ENCODE measurements at places on chromosomes 3 and 15.
A peak's percentile ranks its signal among the peaks of the same experiment; 100 is the strongest.

- DNase-seq: no peak
Measured at GRCh38 chr3:153414982-153415381, 253.0 kb downstream of the RAP2B start.

GRCh38 chr3:42666022-42666421 lies 12.5 kb downstream of the ZBTB47 start:
- DNase-seq: no peak

DNA sequence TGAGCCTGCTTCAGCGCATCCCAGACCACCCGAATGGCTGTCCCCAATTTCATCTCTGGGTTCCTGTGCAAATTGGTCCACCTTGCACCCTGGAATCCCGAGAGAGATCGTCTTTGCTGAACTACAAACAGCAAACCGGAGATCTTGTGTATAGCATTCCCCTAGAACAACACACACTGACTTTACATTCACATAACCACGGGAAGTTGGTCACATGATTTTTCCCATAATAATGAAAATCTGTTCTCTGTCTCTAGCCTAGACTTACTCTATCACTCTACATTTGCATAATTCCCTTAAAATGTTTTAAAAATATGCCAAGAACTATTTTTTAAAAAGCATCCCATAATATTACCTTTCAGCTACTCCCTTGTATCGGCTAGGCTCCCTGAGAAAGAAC lies 34.6 kb downstream of the CTSH start:
- DNase-seq: no peak

DNA sequence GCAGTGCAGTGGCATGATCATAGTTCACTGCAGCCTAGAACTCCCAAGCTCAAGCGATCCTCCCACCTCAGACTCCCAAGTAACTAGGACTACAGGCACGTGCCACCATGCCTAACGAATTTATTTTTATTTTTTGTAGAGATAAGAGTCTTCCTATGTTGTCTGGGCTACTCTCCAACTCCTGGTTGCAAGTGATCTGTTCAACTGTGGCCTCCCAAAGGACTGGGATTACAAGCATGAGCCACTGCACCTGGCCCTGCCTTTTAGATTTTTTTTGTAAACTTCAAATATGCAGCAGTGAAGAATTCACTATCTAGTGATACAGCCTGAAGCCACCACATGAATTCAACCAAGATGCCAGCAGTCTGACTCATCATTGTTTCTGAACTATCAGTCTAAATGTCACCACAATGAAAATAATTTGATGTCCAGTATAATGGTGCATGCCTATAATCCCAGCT lies 32.7 kb downstream of the UBXN7 start:
- DNase-seq: no peak

DNA sequence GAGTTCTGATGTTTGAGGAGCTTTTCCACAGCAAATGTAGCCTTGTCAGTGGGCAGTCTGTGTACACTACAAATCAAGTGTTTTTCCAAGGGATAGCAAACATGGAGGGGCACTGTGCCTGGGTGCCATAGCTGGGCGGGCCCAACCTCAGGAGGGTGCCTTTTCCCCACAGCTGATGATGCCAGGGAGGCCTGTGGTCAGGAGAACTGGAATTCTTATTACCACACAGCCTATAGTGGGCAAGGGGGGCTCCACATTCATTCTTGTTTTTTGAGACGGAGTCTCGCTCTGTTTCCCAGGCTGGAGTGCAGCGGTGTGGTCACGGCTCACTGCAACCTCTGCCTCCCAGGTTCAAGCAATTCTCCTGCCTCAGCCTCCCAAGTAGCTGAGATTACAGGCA lies 41.8 kb downstream of the SYNM start:
- DNase-seq: no peak

DNA sequence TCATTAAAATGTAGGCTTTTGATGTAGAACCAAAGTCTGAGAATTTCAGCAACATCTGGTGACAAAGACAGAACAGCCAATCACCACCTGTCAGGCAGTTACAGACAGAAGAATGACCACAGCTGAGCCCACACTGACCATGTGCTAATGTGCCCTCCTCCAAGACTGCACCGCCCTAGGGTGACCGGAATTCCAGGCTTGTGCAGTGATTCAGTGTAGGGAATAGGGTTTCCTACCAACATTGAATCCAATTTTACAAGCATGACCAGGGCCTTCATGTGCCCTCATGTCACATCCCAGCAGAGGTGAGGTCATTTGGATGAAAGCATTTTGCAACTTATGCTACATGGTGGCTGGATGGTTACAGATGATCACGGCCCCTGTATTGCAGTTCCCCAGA lies 412.5 kb downstream of the SOX2 start:
- no peak for DNase-seq

DNA sequence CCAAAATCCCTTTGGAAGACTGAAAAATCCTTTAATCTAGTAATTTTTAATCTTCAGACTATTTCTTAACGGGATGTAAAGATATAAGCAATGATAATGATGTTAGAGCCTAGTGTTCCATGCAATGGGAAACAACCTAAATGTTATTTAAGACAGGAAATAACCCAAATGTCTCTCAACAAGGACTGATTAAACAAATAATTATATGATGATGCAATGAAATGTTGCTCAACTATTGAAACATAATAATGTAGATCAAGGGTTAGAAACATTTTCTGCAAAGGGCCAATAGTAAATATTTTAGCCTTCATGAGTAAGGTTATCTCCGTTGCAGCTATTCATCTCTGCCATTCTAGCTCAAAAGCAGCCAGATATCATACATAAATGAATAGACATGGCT lies 275.4 kb downstream of the NEK10 start:
- no peak for DNase-seq

DNA sequence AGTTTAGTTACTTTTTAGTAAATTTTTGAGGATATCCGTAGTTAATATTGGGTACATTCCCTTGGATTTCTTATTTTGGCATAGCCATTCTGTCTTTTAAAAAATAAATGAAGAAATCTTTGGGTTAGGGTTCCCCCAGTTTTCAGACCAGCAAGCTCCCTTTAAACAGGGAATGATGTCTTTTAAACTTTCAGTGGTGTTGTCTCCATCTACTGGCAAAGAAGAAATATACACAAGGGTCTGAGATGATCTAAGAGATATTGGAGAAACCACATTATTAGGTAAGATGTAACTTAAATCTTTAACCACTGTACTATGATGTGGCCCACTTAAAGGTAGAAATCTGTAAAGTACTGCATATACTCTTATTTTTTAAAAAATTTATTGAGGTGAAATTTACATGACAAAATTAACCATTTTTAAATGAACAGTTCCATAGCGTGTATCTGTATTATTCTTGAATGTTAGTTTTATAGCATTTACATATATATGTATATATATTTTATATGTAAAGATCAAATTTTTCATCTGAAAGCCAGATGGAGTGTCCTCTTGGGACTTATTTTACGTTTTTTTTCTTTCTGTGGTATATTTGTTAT lies 35.1 kb upstream of the EIF3J start:
- no peak for DNase-seq

DNA sequence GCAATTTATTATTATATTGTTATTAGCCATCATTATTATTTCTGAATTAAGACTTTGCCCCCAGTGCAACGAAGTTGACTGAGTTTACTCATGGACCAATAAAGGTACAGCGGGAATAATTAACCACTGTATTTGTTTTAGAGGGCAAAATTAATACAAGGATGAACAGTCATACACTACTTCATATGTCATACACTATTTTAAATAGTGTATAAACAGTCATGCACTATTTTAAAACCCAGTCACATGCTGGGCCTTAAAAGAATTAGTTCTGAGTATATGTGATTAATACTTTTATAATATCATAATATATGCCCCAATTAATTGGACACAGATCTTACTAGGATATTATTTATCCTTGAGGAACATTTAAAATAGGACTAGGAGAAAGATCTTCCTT lies 125.3 kb upstream of the NANOGP8 start:
- DNase-seq: no peak

DNA sequence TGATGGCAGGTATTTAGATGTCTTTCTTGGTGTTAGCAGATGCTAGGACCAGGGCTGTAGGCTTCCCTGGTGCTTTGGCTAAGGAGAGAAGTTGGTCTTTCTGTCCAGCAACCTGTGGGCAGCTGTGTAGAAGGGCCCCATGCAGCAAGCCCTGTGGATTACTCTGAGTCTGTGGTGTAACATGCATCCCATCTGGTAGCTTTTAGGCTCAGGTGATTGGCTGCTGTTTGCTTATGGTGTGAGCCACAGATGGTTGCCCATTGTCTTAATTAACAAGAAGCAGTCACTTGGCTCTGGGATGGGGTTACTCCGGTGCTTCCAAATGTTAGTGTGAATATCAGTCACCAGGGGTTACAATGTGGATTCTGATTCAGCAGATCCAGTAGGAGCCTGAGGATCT lies 368.6 kb upstream of the C2CD4B start:
- DNase-seq: no peak

- DNase-seq: peak; percentile 99
Measured at GRCh38 chr3:9397332-9397905, at the start of gene SETD5. Gene SETD5 (plus strand): TSS chr3:9397615. CDS start chr3:9428939, 31,324 bp downstream.

- no peak for DNase-seq
Measured at GRCh38 chr3:131735116-131735515, 232.3 kb upstream of the MRPL3 start.

GRCh38 chr3:186124592-186124991 lies 15.7 kb upstream of the ETV5 start:
- DNase-seq: no peak

DNA sequence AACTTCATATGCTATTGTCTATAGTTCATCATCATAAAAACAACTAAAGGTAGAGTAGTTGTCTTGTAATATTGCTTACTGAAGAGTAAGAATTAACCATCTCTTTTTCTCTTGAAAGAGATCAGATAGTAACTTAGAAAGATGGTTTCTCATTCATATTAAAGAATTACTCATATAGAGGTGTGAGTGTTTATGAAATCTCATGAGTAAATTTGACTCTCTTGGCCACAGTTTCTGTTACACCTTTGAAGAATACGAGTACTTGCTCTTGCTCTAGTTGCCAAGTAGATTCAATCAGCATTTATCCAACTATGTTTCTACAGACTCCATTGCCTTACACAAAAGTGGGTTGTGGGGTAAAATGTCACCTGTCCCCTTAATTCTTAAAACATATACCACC lies 247.4 kb upstream of the MANF start:
- no peak for DNase-seq

DNA sequence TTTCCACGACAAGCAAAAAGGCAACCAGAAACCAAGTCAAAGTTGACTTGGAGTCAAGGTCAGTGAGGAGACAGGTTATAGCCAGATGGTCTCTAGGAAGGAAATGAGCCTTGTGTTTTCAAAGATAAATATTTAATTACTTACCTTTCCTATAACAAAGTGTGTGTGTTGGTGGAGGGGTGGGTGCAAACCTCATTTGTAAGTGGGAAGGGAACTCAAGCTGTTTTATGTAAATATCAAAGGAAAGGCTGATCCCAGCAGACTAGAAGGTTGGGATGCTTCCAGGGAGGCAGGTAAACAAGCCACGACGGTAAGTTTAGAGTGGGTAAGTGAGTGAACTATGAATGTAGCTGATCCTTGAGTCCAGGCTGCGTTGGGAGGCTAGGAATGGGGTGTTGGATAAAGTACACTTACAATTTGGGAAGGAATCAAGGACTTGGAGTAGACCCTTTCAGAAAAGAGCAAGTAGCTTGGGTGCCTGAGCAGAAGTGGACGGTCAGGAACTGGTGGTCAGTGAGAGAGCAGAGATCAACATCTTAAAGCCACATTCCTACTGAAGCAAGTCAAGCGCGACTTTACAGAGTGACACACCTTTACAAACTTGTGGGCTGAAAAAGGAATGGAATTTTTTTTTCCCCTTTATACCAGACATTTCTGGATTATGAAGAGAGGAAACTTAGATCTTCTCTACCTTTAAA lies 82.0 kb upstream of the TBL1XR1 start:
- no peak for DNase-seq

DNA sequence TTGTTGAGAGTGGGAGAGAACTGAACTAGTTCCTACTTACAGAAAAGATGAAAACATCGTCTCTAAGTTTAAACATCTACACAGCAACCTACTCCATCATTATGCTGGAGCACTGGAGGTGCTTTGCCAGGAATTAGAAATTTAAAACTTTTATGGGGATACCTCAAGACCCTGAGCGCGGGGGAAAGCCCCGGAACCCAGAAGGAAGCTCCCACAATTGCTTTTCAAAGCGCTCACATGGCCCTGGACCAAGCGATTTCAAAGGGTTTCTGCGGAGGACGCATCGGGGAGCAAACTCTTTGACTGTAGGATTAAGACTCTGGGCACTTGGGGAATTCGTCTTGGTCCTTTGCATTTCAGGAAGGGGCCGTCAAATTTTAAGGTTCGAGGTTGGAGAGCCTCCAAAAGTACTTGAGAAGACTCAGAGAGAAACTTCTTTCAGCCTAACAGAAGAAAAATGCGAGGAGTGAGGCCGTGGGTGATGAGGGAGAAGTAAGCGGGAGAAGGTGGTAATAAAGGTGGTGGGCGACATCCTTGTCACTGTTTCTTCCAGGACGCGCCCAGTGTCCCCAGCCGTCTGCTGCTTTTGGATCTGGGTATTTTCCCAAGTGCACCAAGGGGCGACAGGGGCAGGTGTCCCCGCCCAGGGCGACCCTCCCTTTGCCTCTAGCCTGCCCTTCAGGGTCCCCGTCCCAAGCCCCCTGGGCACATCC lies 591 bp downstream of the PROK2 start:
- DNase-seq: no peak

DNA sequence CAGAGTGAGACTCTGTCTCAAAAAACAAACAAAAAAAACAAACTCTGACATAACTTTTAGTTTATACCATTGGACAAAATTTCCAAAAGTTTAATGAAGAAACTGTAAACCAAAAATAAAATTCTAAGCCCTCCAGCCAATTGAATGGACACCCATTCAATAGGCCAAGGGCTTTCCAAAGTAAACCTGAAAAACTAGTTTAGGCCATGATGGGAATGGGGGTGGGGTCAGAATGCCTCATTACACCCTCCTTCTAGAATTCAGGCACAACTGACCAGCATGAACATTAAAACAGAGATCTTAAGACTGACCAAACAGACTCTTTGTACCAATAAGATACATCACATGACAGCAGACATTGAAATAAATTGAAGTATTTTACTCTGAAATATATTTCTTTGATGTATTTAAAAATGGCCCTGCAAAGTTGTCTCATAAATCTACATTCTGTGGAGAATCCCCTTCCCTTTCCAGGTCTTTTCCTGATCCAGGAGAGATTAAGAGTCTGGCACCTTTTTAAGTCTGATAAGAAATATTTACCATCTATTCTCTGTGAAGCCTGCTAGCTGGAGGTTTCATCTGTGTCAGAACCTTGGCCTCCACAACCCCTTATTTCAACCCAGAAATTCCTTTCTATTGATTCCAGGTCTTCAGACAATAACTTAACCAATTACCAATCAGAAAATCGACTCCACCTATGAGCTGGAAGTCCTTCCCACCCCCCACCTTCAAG lies 15.7 kb downstream of the THOC7 start:
- no peak for DNase-seq

- no peak for DNase-seq
Measured at GRCh38 chr3:13539671-13540070, 9.3 kb upstream of the FBLN2 start.

GRCh38 chr3:13105896-13106250 lies 32.6 kb upstream of the IQSEC1 start:
- DNase-seq: no peak

- DNase-seq: no peak
Measured at GRCh38 chr3:158107605-158108444, 1.6 kb upstream of the SHOX2 start.
